ENCODE measurements at places on chromosomes 7 and 10.
A peak's percentile ranks its signal among the peaks of the same experiment; 100 is the strongest.

DNA sequence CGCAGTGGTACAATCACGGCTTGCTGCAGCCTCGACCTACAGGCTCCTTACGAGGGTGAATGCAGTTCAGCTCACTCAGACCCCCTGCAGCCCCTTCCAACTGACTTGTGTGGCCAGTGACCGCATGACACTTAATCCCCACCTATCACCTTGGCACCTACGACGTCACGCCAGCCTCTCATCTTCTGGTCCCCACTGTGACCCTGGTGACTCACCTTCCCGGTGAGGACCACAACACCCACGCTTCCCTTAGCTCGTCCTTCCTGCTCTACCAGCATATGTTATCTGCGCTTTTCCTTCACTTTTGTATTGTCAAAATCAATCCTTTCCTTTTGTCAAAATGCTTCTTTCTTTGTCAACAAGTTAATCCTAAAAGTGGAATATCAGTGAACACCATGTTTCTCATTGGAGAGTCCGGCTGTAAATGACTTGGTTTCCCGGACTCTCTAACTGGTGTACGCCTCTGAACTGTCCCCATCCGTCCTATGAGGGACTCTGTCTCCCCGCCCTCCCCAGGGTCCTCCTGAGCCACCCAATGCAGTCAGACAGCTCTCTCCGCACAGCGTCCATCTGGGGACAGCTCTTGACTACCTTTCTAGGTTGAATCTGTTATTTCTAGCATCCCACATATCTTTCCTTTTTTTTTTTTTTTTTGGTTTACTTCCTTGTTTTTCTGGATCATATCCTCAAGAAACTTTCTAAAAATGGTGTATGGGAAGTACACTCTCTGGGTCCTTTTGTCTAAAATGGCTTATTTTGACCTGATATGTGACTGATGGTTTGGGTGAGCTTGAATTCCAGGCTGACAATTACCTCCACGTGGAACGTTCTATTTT is 37.3 kb downstream of the CFAP46 start:
- DNase-seq = no peak

DNA sequence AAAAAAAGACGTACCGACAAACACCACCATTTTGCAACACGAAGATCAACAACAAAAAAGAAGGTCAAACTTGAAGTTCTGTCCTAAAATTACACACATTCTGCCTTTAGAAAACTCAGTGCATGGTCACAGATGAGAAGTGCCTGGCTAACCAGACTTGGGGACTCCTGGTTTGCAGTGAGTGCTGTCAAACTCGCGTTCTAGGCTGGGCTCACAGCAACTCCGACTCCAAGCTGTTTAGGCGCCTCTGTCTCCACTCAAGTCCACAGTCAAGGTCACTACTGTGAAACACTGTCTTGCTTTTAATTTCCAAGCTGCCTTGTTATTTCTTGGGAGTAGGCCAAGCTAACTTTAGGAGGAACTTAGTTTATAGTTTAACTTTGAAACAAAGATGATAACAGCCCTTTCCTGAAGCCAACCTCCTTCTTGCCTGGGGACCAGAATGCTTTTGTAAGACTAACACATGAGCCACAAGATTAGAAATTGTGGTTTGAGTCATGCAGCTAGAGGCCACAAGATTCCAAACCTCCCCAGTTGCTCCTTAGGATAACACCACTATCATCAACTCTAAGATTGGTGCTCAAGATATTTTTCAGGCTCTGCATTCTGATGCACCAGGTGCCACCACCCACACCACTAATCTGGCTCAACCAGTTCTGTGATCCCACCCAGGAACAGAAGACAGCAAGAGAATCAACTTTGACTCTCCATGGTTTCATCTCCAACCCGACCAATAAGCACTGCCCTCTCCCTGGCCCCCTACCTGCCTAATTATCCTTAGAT is 1.1 kb upstream of the DNAAF5 start:
- no peak for DNase-seq

DNA sequence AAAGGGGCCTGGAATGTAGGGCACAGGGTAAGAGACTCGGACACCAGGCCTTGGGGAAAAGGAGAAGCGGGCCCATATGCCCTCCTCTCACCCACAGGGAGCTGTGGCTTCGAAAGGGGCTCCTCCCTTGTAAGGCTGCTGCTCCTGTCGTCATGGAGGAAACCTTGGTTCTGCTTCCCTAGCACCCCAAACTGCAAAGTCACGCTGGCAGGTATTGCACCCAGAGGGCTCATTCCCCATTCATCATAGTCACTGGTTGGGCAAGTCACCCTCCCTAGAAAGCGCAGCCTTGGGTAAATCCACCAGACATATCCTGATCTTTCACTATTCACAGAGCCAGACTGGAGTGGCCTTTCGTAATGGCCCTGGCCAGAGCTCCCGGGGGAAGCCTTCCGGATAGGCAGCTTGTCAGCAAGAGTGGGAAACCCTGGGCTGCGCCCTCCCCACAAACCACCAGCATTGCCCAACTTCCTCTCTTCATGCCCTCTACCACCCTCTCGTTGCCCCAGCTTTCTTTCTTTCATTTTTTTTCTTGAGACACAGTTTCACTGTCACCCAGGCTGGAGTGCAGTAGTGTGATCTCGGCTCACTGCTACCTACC is 121.0 kb downstream of the HIP1 start:
- DNase-seq = no peak

- DNase-seq = no peak
Observed at GRCh38 chr10:5587151-5588079, 62.7 kb downstream of the CALML3 start.

DNA sequence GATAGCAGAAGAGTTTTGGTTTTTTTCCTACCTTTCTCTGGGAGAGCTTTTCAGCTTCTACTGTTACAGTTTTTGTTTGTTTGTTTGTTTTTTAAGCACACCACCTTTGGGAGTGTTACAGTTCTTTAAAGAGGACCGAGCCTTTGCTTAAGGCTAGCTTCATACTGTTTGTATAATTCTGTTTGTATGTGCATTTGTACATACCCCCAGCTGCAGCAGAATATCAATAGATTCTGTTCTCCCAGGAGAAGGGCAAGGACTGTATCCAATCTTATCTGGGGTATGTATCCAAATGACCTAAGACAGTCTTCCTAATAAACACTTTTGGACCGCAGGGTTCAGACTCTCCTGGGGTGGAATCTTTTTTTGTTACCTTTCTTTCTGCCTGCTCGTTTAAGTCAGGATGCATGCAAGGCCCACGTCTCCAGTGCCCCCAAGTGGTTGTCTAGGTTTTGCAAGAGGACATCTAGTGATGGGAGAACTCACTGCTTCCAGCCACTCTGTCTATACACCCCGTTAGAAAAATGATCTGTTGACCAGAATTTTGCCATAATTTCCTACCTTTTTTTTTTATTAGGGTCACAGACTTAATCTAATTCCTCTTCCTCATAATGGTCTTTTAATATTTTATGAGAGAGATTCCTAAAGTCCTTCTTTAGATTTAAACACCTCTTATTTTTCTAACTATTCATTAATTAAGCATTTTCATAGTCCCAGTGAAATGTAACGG is 23.9 kb downstream of the NRF1 start:
- peak; percentile 27 for DNase-seq

DNA sequence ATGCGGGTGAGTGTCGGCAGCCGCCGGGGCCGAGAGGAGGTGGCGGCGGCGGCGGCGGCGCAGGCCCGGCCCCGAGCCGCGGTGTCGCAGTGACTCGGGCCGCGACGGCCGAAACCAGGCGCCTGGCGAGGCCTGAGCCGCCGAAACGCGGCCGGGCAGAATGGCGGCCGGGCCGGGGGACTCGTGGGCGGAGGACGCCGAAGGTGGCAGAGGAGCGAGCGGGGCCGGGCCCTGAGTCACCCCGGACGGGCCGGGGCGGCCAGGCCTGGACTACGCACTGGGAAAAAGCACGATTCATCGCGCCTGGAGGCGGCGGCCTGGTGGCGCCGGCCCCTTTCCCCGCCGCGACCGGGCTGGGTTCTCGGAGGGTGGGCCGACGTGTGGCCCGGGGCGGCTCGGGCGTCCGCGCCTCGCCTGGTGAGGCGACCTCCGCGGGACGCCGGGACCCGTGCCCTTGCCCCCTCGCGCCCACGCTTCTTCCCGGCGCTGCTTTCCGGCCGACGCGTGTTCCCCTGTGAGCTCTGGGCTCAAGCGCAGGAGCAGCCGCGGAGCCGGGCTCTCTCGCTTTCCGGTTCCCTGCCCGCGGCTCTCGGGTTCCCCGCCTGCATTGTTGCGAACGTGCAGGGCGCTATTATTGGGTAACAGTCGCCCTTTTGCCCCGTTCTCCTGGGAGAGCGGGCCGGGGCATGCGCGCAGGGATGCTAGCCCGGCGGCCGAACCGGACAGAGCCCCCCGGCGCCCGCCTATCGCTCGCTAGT is 500 bp downstream of the CUL1 start:
- DNase-seq = no peak

GRCh38 chr7:107318523-107319160 is 149.8 kb downstream of the HBP1 start:
- DNase-seq = no peak

Data from GM04503 (cell line).